ENCODE measurements at places on chromosomes 3 and 15.

GRCh38 chr15:48992545-48992944, 28.8 kb upstream of the SHC4 start:
- DNase-seq = no peak

DNA sequence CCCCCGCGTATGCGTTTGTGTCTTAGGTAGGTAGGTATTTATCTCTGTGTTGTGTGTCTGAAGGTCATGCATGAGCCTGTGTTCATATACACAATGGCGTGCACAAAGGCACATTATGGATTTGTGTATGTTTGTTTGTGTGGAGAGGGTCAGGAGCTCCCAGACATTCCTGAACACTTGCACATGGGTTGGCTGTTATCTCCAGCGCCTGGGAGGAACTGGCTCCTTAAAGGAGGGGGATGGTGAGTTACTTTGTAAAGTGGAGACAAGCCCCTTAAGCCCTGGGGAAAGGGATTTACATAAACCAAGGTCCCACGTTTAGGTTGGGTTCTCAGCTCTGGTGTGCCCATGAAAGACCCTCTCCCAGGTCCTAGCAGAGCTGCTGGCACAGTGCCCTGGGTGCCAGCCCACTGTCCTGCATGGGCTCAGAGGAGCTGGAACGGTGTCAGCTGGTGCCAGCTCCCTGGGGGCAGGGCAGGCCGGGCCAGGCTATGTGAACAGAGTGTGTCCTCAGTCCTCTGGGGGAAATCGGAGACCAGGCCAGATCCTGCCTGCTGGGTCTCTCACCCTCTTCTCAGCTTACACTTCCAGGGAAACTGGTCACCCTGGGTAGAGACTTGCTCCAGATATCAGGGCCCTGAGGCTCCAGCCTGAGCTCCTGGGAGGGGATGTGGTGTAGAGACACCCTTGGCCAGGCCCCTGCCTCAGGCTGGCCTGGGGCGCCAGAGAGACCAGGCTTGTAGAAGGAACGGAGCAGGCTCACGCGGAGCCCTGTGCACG, 25.1 kb downstream of the SNX33 start:
- no peak for DNase-seq

- no peak for DNase-seq
Observed at GRCh38 chr3:13378155-13378554, 42.0 kb downstream of the NUP210 start.

GRCh38 chr15:42344763-42345162, 14.5 kb upstream of the CAPN3 start:
- no peak for DNase-seq

- DNase-seq = no peak
Observed at GRCh38 chr15:47395076-47395475, 322.2 kb upstream of the SEMA6D start.

GRCh38 chr3:4670352-4670751, 177.2 kb downstream of the ITPR1 start:
- no peak for DNase-seq

DNA sequence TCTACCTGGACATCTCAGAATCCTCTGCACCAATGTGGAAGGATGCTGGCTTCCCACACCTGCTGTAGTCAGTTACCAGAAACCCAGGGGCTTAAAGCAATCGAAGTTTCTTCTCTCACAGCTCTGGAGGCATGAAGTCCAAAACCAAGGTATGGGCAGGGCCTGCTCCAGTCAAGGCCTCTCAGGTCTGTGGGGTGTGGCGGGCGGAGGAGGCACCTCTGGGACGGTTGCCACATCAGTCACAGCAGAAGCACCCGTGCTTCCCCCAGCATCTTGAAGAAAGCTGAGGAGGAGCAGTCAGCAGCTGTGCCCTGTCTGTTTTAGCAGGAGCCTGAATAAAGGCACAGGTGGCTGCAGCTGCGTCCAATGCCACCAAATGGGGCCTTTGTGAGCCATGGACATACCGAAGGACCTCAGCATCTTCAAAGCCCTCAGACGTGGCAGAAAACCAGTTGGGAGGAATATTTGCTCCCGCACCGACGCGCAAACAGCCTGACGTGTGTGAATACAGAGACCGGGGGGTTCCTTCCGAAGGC, 68.9 kb downstream of the TFRC start:
- DNase-seq = no peak

DNA sequence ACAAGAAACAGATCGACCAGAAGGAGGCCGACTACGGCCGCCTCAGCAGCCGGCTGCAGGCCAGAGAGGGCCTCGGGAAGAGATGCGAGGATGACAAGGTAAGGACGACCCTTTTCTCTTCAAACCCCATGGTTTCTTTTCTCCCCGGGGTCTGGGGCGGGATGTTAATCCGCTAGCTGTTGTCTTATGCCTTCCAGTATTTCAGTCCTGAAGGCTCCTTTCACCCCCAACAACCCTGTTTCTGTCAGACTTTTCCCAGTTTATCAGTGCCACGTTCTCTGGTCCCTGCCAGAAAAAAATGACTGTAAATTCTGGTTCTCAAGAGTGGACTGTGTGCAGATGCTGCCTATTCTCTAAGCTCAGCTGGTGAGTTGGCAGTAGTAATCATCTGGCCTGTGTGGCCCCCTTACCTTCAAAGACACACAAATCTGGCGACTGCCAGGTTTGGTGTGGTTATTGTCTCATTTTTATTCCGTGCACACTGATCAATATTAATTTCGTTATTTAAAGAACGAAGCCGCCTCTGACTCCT, 806 bp downstream of the GOLM2 start:
- DNase-seq = no peak

DNA sequence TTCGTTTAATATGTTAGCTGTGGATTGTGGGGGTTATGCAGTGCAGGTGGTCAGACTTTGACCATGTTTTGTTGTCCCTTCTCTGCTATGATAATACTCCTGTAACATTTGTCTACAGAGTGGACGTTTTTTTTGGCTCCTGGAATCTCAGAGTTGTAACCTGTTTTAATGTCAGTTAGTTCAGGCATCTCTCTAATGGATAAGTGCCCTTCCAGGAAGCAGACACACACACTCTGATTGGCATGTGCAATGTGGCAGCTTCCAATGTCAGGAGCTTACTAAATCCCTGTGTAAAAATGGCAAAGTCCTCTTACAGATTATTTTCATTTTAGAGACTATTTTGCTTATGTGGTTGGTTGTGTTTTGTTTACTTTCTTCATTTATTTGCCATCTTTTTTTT, 222.2 kb upstream of the ARPP21 start:
- DNase-seq = no peak

DNA sequence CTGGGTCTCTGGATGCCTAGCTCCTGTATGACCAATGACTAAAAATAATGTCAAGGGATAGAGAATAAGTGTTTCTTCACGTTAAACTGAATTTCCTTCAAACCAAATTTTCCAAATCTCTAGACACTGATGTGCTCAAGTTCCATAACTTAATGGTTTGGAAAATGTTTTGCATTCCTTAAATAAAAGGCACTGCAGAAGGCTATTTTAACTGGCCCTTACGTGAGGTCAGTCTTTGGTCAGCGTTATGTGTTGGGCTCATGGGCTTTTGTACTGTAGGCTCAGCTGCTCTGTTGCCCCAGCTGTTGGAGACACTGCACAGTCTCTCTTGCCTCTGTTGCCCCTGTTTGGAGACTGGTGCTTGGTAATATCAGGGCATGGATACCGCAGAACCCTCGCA, 188.5 kb downstream of the TPRG1 start:
- no peak for DNase-seq

DNA sequence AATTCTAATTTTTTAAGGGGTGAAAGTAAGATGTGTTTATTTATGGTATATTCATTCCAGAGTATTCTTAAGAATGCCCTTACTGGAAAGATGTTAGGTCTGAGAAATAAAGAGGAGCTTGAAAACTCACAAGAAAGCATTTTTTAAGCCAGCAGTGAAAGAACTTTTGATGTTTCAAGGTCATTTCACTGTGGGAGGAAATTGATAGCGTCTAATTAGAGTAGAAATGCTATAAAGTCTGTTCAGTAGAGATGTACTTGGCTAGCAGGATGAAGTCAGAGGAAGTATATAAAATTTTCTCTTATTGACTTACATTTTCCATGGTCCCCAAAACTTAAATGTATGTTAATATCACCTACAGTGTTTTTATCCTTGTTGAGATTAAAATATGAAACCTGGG, 354.6 kb downstream of the CNTN6 start:
- no peak for DNase-seq

- no peak for DNase-seq
Observed at GRCh38 chr3:143585720-143586456, 262.4 kb downstream of the SLC9A9 start.

DNA sequence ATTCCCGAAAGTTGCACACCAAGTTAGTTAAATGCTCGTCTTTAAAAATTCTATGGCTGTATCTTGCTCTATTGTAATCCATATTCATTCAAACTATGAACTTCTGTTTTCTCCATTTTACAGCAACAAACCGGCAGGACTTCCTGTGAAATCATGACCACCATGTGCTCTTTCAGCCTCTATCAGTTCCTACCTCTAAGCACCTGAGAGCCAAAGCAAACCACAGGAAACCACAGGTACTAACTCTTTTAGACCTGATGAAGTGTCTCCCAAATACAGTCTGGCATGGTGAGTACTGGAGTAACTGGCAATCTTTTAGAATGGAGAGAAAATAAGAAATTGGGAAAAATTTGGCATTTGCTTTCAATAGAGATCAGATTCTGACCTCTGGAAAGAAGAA, 186.5 kb upstream of the SLITRK3 start:
- DNase-seq = no peak
